ENCODE measurements at places on chromosomes 1 and 21.

DNA sequence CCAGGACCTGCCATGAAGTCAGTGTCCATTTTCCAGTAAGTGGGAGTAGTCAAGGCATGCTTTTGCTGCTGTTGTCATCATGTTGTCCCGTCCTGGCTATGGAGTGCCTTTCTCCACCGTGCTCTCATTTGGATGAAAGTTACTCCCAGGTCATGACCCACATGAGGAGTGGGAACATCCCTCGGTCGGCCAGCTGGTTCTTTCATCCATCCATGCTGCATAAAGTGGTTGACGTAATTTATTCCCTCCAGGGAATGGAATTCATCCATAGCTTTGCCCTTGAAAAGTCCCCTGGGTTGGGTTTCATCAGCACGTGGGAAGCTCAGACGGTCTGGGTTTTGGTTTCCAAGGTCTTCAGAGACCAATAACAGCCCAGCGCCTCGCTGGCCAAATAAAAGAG is 11.6 kb downstream of the PLA2G2A start:
- no peak for DNase-seq

DNA sequence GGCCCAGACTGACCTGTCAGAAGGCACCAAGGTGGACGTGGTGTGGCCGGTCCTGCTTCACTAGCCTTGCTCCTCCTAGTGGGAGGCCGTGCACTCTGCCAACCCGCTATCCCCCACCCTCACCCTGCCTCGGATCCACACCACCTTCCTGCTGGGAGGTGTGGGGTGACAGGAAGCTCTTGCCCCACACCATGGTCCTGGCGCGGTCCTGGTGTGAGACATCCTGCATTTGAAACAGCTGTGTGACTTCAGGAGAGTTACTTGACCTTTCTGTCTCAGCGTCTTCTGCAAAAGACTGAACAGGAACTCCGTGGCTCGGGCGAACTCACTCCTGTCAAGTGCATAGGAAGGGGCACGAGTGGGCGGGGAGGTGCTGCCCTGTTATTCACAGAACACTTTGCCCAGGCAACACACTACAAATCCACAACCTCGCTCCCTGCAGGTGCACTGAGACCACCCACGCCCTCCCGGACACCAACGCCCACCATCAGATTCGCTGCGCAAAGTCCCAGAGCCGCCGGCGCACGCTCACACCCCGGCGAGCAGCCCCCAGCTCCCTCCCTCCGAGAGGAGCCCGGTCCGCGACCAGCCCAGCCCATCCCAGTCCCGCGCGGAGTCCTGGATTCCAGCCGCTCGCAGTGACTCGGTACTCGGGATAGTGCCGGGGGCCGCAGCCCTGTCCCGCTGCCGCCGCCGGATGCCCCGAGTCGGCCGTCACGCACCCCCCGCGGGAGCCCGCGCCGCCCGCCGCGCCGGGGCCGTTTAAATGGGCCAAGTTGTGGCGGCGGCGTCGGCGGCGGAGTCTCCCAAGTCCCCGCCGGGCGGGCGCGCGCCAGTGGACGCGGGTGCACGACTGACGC is at the start of gene SAMD11:
SAMD11 (plus strand) TSS at position 793 of the 860 bp plus-strand sequence. CDS start 509 bp downstream, outside the sequence.
- DNase-seq = no peak

- no peak for DNase-seq
Observed at GRCh38 chr1:31441970-31442647, 29.1 kb downstream of the SERINC2 start.

DNA sequence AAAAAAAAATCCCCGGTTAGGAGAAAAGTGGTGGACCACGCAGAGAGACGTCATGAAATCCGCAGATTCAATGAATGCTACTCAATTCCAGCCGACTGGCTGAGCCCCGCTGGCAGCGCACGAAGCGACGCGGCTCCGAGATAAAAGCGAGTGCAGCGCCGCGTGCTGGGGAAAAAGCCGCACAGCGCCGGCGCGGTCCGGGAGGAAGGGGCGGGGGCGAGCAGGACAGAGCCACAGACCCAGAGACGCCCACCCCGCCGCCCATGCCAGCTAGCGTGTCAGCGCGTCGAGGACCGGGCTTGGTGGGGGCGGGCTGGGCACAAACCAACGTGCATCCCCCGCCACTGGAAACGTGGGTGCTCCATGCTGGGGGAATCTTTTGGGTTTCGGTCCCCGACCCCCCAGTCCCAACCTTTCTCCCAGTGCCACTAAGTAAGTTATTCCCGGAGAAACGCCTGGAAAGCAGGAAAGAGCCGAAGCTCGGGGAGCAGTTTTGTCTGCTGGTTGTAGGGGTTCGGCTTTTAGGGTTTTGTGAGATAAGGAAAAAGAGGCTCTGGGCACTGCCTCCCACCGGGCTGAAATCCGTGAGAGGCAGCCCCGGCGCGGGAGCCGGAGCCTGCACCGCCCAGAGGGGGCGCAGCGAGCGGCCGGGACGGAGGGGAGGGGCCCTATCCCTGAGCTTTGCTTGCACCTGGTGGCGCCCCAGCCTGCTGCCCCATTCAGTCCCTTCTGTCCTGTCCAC is at the start of gene KCNJ6:
KCNJ6 (minus strand) TSS at position 148 of the 742 bp plus-strand sequence. CDS start 75,775 bp downstream, outside the sequence.
- no peak for DNase-seq

DNA sequence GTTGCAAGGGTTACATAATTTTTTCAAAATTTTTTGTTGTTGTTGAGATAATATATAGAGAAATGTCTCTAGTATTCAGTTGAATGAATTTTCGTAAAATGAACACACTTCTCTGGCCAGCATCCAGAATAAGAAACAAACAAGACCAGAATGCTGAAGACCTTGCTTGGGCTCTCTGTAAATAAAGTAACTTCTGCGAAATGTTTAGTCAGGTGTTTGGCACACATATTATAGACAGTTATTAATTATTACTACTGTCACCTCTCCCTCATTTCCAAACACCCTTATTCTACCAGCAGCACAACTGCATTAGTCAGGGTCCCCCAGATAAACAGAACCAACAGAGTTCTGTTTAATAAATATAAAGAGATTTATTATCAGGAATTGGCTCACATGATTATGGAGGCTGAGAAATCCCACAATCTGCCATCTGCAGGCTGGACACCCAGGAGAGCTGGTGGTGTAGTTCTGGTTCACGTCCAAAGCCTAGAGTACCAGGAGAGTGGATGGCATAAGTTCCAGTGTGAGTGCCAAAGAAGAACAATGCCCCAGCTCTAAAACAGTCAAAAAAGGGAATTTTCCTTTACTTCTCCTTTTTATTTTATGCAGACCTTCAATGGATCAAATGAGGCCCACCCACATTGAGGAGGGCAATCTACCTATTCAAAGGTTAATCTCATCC is 44.1 kb upstream of the KCND3 start:
- DNase-seq = no peak

- no peak for DNase-seq
Observed at GRCh38 chr1:111704776-111705175, 34.4 kb downstream of the INKA2 start.

DNA sequence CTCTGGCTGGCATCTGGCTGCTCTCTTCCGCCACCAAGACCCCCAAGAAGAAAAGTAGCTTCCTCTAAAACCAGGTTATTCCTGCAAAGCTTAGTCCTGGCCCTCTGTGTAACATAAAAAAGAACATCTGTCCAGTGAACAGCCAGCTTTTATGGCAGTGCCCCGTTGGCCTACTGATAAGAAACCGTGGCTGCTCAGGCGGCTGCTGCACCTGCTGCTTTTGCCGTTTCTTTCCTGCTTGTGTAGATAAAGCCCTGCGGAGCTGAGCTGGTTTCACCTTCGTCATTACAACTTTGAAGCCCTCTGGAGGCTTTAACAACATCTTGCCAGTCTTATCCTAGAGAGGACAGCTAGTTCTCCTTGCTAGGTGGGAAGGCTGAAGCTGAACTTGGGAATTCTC is 20.5 kb downstream of the ELAPOR1 start:
- DNase-seq = no peak

- no peak for DNase-seq
Observed at GRCh38 chr1:247111259-247111699, 7.1 kb upstream of the ZNF669 start.

DNA sequence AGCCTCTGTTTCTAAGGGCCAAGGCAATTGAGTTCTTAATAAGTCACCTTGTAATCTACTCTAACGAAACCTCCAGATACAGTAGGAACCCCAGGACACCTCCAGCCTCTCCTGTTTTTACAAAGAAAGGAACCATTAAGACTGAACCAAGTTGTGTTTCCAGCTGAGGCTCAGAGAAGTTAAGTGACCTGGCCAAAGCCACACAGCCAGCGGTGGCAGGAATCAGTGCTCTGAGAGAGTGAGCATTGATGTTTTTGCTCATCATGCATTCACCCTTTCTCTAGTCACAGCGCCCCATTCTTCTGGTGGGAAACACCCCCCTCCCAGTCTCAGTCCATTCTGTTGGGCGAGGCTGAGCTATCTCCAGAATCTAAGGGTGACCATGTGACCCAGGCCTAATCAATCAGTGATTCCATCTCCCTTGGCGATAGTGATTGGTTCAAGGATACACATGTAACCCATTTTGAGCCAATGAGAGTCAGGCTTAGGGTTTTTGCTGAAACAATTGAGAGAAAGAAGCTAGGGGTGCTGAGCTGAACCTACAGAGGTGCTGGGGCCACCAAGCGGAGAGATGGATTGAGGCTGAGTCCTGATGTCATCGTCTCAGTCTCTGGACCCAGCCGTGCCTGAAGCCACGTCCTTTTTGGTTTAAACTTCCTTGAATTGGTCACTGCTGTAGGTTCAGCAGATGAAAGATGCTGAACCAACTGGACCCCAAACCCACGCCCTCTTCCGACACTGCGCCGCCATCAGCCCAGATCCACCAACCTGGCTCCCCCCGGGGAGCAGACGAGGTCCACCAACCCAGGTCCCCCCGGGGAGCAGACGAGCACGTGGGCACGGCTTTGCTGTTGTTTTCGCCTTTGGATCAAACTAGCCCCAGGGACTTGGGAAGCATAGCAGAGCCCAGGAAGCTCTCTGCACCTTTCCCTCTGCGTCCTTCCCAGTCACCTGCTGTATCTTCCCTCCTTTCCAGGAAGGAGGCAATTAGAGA is 28.0 kb upstream of the RERE start:
- no peak for DNase-seq

DNA sequence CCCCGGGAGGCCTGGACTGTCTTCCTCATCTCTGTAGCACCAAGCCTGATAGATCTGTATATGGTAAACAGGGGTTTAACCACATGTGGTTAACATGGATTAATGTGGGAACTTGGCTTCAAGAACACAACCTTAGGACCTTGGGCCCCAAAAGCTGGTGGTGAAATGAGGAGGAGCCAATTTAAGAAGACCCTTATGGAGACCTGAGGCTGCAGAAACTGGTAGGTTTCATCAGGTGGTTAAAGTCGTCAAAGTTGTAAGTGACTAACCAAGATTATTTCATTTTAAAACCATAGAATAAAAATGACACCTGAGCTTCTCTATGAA is 14.0 kb downstream of the THEMIS2 start:
- no peak for DNase-seq

- DNase-seq = no peak
Observed at GRCh38 chr1:36542962-36543515, 60.3 kb upstream of the CSF3R start.

DNA sequence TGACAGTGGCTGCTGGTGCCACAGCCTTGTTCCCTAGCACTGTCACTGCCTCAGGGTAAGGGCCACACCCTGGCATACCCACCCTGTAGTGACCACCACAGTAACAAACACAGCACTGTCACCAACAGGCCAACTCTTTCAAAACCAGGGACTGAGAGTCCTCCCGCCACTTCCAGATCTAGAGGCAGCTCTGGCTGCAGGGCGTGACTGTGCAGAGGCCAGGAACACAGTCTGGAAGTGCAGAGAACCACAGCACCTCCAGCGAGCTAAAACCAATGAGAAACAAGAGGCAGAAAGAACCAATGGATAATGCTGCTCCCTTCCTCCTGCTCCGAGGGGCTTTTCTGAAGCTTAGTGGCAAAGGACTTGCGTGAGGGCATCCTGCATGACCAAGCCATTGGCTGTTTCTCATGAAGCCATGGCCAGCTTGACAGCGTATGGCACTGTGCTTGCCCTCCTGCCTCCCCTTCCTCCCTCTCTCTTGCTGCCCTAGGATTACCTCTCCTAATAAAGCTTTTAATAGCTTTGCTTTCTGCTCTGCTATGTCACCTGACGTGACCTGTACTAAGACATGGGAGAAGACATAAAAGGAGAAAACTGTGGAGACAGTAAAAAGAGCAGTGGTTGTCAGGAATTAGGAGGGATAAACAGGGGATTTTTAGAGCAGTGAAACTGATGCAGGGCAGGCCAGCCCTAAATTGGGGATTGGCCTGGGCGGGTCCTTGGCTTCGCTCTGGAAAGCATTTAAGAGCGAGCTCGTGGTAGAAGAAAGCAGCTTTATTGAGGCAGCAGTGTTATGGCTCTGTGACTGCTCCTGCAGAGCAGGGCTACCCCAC is 7.2 kb downstream of the PARP1 start:
- DNase-seq = no peak

- DNase-seq = no peak
Observed at GRCh38 chr21:17577701-17578100, 35.0 kb downstream of the BTG3 start.

- DNase-seq = no peak
Observed at GRCh38 chr1:190049314-190049713, 428.4 kb downstream of the BRINP3 start.

DNA sequence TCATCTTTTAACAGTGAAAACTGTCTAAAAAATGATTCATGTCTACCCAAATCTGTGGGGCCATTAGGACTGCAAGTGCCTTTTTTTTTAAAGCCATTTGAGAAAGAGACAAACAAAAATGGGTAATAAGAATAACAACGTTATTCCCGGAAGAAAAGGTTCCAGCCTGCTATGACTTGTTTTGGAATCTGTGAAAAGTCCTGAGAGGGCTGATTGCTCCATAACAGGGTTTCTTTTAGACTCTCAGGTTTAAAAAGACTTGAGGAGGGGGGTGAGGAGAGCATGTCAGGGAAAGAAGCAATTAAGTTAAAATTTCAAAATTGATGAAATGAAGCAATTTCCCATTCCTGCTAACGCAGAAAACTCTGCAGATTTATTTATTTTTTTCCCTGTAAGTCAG is 56.4 kb downstream of the CACHD1 start:
- no peak for DNase-seq

DNA sequence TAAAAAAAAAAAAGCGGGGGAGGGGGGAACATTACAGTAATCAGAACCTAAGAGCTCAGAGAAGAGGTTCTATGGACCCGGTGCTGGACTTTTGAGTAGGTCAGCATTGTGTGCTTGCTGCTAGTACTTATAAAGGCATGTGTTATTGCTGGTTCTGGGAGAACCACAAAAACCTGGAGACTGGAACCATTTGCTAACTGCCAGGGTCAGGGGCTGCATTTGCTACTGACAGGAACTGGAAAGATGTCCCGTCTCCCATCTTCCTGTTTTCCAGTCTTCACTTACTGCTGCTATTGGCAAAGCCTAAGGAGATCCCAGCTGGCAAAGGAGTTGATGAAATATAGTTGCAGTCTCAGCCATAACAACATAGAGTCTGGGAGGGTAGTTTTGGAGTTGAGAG is 4.3 kb downstream of the RNF2 start:
- DNase-seq = no peak

- DNase-seq = no peak
Observed at GRCh38 chr21:17786851-17787181, 32.3 kb downstream of the C21orf91 start.
